ENCODE measurements at places on chromosomes 2 and 18. TPM values are rescaled to one million over a fixed set of nuclear protein-coding genes. Genes with fewer than 3 reads are reported as not detected.

DNA sequence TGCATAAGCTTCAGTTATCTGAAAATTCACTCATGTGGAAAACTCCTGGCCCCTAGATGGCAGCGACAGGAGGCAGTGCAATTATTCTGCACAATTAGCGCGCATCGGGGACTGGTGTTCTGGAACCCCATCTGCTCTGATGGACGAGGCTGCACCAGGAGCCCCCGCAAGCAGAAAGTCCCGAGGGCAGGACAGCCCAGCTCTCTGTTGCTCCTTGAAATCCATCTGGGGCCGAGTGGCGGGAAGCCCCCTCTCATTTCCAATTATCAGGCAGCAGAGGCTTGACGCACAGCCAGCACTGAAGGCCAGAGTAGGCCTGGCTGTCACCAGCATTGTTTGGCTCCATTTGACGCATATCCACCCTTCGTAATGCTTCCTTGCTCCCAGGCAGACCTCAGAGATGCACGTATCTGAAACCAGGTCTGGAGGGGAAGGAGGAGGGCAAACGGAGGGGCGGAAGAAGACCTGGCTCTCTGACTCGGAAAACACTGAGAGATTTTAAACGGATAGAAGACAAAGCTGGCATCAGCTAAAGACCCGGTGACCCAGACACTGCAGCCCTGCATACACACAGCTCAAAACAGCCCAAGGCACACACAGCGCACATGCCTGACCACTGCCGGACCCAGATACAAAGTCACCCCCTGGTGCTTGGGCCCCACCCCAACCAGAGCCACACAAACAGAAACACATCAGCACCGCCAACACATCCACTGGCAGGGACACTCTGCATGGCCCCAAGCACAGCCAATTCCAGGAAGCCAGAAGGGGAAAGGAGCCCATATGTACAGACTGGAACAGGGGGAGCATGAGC, 69.8 kb downstream of the TNS1 start:
- H3K27me3 ChIP-seq = no peaks in the 10 kb centered on the region
- H3K36me3 ChIP-seq = no peaks in the 10 kb centered on the region
- peak overlapping the region; percentile 31 for H3K27ac ChIP-seq
- no peak overlapping the region for H3K4me3 ChIP-seq
- peaks cover 97% of the 10 kb centered on the region for H3K4me1 ChIP-seq

DNA sequence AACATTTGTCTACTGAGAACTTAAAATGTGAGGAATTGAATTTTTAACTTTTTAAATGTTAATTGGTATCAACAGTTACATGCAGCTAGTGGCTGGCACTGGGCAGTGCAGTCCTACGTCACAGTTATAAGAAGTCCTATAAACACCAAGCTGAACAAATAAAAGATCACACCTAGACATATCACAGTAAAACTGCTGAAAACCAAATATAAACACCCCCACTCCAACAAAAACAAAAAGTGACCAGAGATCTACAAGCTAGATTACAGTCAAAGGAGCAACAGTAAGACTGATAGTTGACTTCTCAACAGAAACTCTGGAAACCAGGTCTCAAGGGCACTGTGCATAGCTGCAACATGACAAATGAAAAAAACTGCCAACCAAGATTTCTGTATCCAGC, 19.4 kb downstream of the TLK1 start:
- peak; percentile 18 for DNase-seq
- no peaks in the 10 kb centered on the region for H3K36me3 ChIP-seq
- peak overlapping the region; percentile 24 for H3K27ac ChIP-seq
- no peak overlapping the region for H3K4me3 ChIP-seq

DNA sequence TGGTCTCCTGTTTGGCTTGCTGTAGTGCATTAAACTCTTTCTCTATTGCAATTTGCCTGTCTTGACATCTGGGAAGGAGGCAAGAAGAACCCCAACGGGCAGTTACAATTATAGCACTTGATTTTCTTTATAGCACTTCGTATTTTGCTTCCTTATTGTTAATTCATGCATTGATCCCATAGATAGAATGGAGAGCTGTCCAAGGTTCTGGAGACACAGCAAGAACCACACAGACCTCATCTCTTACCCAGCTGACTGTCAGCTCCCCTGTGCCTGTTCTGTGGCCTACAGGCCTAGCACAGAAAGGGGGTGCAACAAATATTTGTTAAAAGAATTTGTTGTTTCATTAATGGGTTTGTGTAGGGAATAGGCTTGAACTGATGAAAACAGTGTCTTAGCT, 194.3 kb downstream of the GALNT1 start:
- H3K27ac ChIP-seq = no peak overlapping the region
- H3K36me3 ChIP-seq = no peaks in the 10 kb centered on the region
- no peaks in the 10 kb centered on the region for H3K27me3 ChIP-seq
- DNase-seq = no peak
- no peak overlapping the region for H3K4me3 ChIP-seq

- no peaks in the 10 kb centered on the region for H3K27me3 ChIP-seq
- H3K4me3 ChIP-seq = no peak overlapping the region
- no peak overlapping the region for H3K27ac ChIP-seq
- no peaks in the 10 kb centered on the region for H3K36me3 ChIP-seq
- H3K4me1 ChIP-seq = no peaks in the 10 kb centered on the region
- DNase-seq = no peak
Measured at GRCh38 chr2:228527197-228527881, 345.9 kb upstream of the SPHKAP start.

The TEKT4 gene
- not detected for total RNA-seq

The FAM168B gene
- 56.7 TPM for total RNA-seq

All from body of pancreas (tissue), 4 donors.